ENCODE measurements at places on chromosomes 12 and 14. TPM values are rescaled to one million over a fixed set of nuclear protein-coding genes. Genes with fewer than 3 reads are reported as not detected.

The PPP1R12A gene
- total RNA-seq, result 45.4 TPM

The SMCO3 gene
- total RNA-seq, result not detected

DNA sequence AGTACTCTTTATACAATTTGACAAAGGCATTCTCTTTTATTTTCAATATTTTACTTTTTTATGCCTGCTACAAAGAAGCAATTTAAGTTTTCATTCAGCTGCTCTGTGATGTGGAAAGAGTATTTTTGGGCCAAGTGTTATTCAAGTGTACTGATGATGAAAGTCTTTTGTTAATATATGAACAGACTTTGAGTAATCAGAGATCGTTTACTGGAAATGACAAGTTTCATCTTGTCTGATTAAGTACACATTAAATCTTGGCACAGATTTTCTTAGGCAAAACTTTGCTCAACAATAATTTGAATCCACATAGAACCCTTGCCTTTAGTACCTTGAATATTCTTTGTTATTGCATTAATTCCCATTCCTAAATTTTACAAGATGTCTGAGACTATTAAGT is 13.3 kb upstream of the PZP start:
- no peak for DNase-seq

The TAS2R10 gene
- total RNA-seq, result 0.37 TPM

DNA sequence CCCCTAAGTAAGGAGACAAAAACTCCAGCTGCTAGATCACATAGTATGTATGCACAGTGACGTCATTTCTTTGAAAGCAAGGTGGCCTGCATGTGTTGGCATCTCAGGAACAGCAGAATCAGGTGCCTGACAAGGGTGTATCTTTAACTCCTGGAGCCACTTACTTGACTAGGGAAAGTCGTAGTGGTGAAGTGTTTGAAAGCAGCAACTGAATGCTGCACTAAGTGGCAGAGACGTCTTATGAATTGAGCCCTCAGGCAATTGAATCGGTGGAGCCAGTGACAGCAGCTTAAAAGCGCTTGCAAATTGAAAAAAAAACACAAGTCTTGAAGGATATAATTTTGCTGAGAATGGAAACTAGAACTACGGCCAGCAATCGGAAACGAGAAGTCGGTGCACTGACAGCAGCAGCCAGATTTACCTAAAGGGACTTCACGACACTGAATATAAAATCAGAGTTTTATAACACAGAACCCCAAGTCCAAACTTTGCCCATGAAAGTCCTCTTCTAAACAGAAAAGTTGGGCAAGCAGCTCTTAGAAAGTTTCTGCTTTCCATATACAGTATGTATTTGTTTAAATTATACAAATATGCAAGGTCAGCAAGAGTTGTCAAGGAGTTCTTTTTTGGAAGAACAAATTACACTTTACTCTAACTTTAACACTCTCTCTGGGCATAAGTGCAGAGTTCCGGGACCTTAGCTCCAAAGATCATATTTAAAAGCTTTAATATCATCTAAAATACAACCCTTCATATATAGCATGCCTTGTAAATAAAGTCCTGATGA is 1.1 kb downstream of the IGF1 start:
- DNase-seq, result no peak

DNA sequence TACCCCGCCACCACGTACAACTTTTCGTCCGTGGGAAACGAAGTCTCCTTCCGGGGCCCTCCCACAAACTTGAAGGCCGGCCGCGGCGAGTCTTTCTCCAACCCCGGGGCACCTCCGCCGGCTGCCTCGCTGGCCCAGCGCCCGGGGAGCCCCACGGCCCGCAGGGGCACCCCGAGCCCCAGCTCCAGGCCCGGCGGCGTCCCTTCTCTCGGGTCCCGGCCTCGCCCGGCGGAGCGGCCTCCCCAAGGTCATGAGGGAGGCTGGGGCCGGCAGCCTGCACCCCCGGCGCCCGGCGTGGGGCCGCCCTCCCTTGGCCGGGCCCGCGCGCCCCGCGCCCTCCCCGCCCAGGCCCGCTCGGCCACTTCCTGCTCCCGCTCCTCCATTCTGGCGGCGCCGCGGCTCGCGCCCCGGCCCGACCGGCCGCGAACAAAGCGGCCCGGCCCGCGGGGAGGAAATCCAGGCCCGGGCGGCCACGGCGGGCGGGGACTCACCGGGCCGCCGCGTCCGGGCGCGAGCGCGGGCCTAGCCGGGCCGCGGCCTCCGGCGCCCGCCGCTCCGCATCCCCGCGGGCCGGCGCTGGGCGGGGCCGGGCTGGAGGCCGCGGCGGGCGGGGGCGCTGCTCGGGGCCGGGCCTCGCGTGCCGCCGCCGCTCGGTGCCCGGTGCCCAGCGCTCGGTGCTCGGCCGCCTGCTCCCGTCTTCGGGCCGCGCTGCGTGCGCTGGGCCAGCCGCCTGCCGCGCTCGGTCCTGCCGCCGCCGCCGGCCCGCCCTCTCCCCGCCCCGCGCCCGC is at the start of gene AKT1:
Gene AKT1 (minus strand): TSS at position 756 of the 788 bp plus-strand sequence. CDS start 3,105 bp downstream, outside the sequence.
- no peak for DNase-seq

DNA sequence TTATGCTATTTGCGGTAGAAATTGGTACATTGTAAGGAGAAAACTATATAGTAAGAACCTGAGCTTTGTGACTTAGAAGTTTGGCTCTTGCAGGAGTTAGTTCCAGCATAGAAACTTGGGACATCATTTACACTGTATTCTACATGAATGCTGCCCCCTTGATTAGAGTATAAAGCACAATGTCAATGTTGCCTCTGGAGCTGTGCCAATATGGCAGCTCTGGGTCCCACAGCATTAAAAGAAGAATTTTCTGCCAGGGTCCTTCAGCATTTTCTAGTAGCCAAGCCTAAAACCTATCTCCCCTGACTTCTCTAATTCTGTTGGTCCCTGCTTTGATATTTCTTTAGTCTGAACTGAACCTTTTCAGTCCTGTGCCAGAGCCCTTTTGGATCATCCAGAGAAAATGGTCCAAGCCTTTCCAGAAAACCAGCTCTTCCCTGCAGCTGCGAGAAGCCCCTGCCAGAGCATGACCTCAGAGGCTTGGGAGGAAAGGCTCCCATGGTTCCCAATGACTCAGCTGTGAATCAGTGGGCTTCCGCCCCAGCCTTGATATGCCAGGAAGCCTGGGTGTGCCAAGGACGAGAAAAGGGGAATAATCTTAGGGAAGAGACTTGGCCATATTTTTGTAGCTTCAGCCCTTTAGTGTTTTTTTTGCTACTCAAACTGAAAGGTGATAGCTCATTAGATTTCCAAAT is 43.2 kb downstream of the PLEKHG7 start:
- DNase-seq, result no peak

GRCh38 chr12:25590011-25590721 is 37.1 kb upstream of the LMNTD1 start:
- DNase-seq, result no peak

DNA sequence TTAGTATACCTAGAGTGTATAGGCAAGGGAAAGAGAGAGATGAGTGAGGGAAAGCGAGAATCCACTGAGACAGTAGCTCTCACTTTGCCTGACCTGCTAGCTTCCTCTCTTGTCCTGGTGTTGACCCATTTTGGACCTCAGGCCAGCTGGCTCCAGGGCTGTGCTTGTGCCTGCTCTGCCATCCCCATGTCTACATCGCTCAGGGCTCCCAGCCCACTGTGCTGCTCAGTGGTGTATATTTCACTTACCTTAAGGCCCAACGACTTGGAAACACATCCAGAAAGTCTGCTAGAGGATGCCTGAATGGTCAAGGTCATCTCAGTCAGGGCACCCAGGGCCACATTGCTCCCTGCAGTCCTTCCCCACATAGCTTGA is 964 bp upstream of the SERPINA4 start:
- DNase-seq, result no peak

DNA sequence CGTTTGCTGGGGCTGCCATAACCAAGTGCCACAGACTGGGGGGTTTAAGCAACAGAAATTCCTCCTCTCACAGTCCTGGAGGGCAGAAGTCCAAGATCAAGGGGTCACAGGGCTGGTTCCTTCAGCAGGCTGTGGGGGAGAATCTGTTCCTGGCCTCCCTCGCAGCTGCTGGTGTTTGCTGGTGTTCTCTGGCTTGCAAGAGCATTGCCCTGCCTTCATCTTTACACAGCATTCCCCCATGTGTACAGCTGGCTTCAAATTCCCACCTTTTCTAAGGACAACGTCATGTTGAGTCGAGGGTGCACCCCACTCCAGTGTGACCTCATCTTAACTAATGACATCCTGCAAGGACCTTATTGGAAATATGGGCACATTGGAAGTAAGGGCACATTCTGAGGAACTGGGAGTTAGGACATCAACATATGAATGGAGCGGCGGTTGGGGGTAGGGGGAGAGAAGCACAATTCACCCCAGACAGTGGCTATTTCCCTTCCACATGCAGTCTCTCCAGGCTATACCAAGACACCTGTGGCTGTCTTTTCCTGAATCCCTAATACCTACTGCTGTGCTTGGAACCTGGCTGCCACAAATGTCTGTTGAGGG is 123.6 kb downstream of the FOXN3 start:
- DNase-seq, result no peak
